Cardiac septum (tissue), 1 donor: ENCODE measurements at places on chromosomes 1 and 21. TPM values are rescaled to one million over a fixed set of nuclear protein-coding genes. Genes with fewer than 3 reads are reported as not detected.

LMX1A gene
- 0.22 TPM for total RNA-seq

TSPEAR gene
- not detected for total RNA-seq

CD53 gene
- 5.2 TPM for total RNA-seq

PODN gene
- total RNA-seq, result 19.4 TPM

ESRRG gene
- 32.3 TPM for total RNA-seq

ZSWIM5 gene
- 1.5 TPM for total RNA-seq

WDR4 gene
- total RNA-seq, result 8.6 TPM

TAS1R1 gene
- not detected for total RNA-seq

DNA sequence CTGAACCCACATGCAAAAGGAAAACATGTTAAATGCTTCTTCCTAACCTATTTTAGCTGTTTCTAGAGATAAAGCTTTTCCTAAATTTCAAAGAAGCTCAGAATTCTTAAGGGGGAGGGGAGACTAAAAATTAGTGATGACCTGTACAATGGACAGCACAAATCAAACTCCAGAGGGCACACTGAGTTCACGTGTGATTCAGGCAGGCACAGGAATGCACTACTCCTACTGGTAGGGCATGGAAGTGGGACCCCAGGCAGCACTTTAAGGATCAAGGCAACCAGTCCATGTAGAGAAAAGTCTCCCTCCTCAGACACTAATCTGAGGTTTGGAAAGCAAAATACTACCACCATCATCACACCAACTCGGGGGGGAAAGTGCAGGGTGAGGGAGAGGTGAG is 31.3 kb upstream of the CLCA4 start:
- no peak for DNase-seq

- DNase-seq, result no peak
These were observed 9.1 kb downstream of the CFAP410 start for GRCh38 chr21:44329971-44330681.

DNA sequence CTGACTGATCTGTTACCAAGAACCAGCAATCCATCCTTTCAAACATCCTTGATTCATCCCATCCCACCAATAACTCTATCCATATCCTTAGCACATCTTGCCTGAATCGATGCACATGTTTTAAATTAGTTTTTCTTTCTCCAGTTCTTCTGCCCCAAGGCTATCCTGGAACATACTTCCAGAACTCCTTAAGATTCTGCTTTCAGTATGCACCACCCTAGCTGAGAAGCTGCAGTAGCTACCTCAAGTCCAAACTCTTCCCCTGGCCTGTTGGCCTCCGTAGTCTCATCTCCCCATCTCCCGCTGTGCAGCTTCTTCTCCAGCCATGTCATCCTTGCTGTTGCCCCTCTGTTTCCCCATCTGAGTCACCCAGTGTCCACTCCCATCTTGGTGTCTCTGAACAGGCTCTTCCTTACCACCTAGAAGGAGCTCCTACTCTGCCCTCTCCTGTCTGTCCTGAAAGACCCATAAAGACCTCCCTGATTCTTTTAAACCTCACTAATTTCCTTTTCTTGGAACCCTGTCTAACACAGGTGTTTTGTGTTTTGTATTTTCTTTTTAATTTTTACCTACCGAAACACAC is 108.0 kb downstream of the SGIP1 start:
- DNase-seq, result no peak

- no peak for DNase-seq
These were observed 124.5 kb downstream of the ATF6 start for GRCh38 chr1:161890574-161890973.

DNA sequence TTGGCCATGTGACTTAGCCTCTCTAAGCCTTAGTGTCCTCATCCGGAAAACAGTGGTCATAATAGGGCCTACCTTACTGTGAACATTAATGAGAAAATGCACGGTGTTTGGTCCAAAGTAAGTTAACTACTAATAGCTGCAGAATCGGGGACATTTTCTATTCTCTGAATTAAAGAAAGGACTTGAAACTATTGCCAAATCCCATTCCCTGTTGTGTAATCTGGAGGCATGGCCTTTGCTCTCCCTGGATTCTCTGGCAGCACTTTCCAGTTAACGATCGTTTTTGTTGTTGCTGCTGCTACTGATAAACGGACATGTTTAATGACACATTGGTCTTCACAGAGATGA is 30.5 kb downstream of the FMO4 start:
- DNase-seq, result no peak

- DNase-seq, result no peak
These were observed 76.2 kb downstream of the DISC1 start for GRCh38 chr1:231702804-231703203.

DNA sequence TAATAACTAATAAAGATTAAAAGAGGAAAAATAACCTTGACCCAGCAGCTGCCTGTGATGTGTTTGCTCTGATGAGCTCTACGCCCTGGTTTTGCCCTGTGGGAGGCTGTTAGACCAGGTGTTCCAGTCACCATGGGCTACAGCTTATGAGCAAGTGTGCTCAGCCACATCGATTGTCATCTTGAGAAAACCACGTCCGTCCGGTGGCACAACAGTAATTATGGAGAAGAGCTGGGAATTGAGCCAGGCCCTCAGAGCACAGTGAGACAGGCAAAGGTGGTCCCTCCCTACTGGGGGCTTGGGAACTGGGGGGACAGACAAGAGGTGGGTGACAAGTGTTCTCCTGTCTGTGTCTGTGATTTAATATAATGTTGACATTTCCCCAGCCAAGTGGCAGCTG is 420.5 kb downstream of the MATN1 start:
- no peak for DNase-seq

DNA sequence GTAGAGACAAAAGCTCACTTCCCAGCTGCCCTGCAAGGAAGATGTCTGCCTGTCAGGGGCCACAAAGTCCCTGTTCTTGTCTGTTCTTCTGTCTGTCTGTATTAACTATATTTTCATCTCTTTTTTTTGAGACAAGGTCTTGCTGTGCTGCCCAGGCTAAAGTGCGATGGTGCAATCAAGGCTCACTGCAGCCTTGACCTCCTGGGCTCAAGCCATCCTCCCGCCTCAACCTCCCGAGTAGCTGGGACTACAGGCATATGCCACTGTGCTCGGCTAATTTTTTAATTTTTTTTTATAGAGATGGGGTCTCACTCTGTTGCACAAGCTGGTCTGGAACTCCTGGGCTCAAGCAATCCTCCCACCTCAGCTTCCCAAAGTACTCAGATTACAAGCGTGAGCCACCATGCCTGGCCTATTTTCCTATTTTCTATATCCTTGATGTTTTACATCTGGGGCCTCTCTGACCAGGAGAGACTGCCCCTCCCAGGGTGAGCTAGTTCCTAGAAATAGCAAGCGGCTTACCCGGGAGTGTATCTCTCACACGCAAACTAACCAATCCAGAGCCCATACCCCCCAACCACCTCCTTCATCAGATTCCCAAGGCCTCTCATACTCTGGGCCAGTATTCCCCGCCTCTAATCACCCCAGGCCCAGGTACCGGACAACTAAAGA is 5.4 kb upstream of the KLHDC7A start:
- no peak for DNase-seq

- no peak for DNase-seq
These were observed 18.4 kb downstream of the MTHFR start for GRCh38 chr1:11787251-11787803.

- no peak for DNase-seq
These were observed 3.3 kb downstream of the DLGAP3 start for GRCh38 chr1:34926156-34926555.
